ENCODE measurements at places on chromosomes 12 and 14.

GRCh38 chr14:104931771-104932675 lies 7.3 kb downstream of the PLD4 start:
- no peak for DNase-seq

GRCh38 chr14:60514741-60515491 lies 6.0 kb downstream of the SIX6 start:
- peak; percentile 91 for DNase-seq

GRCh38 chr12:128079-128478 lies 61.5 kb downstream of the IQSEC3 start:
- no peak for DNase-seq

DNA sequence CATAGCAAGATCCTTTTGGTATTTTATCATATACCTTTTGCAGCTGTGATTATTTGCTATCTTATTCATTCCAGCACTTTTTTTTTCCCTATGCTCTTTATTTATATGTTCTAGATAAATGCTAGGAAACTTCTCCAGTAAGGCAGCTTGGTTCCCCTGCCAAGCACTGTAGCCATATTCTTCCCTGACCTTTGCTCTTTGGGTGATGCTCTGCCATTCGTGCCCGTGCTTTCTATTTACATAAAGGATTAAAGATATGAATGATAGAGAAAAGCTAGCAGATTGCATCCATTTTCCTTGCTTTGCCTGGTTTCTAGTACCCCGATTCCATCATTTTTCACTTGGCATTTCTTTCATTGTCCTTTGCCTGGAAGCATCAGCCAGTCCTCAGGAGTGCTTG lies 42.2 kb downstream of the FNTB start:
- DNase-seq, result no peak

DNA sequence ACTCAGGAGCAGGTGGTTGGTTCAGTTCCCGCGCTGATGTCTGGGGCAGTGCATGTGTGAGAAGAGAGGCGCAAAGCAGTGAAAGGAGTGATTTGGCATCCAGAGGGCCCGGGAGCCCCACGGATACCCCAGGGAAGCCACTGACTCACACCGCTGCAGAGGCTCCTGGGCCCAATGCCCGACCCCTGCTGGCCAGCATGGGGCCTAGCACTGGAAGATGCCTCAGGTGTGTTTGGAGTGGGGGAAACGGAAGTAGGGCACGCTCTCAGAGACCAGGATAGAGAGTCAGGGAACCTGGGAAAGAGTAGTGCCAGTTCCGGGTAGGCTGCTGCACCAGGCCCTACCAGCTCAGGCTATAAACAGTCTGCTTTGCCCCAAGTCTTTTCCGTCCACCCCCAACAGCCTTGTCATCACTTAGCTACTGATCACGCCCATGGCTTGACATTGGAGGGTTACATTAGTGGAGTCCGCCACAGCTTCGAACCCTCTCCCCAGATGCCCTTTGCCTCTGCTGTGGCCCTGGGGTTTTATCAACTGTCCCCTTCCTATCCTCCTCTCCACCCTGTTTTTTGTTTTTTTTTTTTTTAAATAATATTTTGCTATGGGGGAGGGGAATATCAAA lies 9.5 kb upstream of the CSAD start:
- no peak for DNase-seq

GRCh38 chr12:85600841-85601240 lies 235.4 kb downstream of the RASSF9 start:
- no peak for DNase-seq

DNA sequence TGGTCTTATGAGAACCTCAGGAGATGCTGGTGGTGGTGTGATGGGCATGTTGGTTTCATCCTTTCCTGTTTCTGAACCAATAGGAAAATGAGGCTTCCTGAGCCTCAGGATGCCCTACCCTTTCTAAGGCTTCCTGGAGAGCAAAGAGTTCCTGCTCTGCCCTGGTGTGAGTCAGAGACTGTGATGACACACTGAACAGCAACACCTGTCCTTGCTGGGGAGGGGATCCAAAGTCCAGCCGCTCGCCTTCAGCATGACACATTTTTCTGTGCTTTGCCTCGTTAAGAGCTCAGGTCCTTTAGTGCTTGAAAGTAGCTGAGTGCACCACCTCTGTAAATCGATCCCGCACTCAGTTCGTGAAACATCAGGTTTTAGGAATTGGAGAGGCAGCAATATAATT lies 116.0 kb downstream of the CACNA1C start:
- DNase-seq, result no peak

DNA sequence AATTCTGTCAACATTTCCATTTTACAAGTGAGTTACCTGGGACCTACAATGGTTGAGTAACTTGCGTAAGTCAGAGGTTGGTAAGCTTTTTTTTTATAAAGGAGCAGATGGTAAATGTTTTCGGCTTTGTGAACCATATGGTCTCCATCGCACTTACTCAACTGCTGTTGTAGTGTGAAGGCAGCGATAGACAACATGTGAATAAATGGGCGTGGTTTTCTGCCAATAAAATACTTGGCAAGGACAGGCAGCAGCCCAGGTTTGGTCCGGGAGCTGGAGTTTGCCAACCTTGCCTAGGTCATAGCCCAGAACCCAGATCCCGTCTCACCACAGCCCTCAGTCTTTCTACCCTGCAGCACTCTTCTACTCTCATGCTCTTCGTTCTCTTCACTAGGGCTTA lies 6.3 kb downstream of the DDX55 start:
- no peak for DNase-seq

DNA sequence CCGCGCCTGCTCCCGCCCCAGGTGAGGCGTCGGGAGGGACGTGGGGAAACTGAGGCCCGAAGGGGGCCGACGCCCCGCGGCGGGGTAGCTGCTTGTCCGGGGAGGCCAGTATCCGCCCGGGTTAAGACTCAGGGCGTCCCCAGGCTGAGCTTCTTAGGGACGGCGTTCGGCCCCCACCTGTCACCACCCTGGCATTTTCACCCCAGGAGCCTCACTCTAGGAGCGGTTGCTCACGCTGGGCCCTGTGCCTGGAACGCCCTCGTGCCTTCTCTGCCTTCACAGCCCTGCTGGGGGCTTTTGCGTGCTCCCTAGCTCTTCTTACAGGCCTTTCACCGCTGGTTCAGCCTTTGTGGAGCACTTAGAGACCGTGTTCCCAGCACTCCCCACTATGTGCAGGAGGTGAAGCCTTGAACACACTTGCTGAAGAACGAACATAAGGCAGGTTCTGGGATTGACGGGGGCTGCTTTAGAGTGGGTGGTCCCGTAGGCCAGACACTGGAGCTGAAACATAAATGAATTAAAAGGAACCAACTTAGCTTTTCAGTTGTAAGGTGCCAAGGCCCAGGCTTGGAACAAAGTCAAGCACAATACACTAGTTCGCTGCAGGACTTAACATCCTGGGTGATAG lies 601 bp downstream of the ZNF839 start:
- peak; percentile 45 for DNase-seq

- no peak for DNase-seq
Measured at GRCh38 chr12:23906329-23906728, 43.1 kb downstream of the SOX5 start.

DNA sequence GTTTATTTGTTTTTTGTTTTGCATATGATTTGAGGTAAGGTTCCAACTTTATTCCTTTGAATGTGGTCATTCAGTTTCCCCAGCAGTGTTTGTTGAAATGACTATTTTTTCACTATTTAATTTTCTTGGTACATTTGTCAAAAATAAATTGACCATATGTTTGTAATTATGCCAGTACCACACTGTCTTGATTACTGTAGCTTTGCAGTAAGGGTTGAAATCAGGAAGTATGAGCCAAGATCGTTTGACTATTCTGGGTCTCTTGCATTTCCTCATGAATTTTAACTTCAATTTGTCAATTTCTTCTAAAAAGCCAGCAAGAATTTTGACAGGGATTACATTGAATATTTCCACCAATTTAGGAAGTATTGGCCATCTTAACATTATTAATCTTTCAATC lies 199.3 kb upstream of the PPFIA2 start:
- DNase-seq, result no peak

GRCh38 chr12:99767809-99768208 lies 120.3 kb downstream of the GARIN6 start:
- DNase-seq, result no peak

DNA sequence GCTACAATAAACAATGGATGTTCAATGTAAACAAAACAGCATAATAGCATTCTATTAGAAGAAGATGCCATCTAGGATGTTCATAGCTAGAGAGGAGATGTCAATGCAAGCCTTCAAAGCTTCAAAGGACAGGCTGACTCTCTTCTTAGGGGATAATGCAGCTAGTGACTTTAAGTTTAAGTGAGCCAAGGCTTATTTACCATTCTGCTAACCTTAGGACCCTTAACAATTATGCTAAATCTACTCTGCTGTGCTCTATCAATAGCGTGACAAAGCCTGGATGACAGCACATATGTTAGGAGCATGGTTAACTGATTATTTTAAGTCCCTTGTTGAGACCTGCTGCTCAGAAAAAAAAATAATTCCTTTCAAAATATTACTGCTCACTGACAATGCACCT lies 106.0 kb upstream of the SSTR1 start:
- DNase-seq, result no peak

DNA sequence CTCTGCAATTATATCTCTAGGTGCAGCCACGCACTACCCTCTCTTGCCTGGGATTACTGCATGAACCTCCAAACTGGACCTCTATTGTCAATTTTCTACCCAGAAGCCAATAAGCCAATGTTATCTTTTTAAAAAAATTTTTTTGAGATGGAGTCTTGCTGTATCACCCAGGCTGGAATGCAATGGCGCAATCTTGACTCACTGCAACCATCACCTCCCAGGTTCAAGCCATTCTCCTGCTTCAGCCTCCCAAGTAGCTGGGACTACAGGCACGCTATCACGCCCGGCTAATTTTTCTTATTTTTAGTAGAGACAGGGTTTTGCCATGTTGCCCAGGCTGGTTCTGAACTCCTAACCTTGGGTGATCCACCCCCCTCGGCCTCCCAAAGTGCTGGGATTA lies 11.2 kb upstream of the PXN start:
- no peak for DNase-seq

DNA sequence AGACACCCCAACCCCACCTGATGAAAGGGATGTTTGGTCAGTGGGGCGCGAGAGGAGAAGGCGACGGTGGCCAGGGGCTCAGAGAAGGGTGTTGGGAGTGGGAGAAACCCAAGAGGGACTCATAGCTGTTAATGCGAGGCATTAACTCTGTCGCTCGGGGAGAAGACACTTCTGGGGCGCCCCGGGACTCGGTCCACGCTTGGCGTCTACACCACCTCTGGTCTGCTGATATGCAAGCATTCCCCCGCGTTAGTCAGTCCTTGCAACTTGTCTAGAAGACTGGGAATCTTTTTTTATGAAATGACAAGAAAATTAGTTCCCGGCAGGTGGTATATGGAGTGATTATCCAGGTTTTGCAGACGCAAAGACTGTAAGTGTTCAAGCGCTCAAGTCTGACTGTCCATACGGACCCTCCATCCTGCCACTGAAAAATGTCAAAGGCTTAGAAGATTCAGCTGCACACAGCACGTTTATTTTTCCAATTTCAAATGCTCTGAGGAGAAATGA lies 360 bp upstream of the SLC35F4 start:
- DNase-seq, result no peak

- DNase-seq, result no peak
Measured at GRCh38 chr12:50047693-50048250, 9.6 kb upstream of the ASIC1 start.

DNA sequence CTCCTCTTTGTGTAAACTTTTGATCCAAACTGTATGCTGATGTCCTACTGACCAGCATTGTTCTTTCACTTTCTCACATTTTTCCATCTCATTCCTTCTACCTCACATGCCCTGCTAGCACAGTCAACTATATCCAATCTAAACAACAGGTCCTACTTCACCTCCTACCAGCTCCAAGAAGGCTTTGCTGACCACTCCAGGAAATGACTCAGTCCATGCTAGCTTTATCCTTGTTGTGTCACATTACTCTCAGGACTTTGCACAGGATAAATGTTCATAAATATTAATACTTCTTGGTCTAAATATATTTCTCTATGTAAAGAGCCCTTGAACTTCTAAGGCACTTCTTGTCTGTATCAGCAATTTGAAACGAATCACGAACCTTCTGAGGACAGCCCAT lies 64.9 kb upstream of the PCED1B start:
- no peak for DNase-seq

DNA sequence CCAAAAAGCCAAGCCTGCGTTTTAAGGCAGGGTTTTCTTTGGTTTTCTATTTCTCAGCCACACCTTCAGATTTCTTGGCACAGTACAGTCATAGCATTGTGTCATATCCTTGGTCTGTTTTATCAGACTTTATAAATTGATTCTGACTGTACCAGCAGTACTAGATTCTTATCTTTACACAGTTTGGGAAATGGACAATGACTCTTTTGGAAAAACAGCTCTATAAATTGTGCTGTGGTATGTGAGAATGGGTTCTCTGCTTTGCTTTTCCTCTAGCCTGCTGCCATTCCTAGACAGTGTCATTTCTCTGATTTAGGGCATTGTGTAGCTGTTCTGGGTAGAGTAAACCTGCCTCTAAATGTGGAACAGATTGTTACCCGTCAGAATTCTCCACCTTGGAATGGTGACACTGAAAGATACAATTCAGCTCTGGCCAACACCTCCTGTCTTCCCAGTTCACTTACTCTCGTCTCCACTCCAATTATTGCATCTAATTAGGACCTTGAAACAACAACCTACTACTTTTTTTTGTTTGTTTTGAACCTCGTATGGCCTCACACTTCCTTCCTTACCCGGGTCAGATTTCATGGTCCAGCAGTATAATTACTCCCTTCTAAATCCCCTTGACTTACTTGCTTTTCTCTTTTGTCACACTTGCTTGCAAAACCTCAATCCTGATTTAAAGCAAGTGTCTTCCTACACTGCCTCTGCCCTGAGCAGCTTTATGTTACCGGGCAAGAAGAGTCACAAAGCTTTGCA lies 226.3 kb downstream of the ERC1 start:
- DNase-seq, result no peak

GRCh38 chr12:79973801-79974200 lies 38.9 kb upstream of the PPP1R12A start:
- no peak for DNase-seq

GRCh38 chr14:22226381-22226780 lies 362.6 kb downstream of the DAD1 start:
- no peak for DNase-seq

DNA sequence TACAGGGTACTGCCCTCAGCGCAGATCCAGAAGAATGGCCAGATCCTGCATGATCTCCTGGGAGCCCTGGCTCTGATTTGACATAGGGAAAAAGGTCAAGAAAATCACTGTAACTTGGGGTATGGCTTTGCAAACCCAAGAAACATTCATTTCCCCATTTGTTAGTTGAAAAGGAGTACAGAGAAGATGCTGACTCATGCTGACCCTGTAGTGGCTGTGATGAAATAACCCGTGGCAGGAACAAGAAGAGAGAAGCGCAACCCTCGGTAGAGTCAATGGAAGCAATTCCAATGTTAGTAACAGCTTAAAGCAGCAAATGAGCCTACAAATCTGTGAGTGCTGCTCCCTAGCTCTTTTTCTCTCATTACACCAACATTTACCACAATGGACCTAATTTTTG lies 281.6 kb upstream of the NPAS3 start:
- DNase-seq, result no peak

All from NCI-H1092 (cell line).